ENCODE measurements at places on chromosomes 11 and 22.

GRCh38 chr11:3008746-3009336 is 16.7 kb upstream of the NAP1L4 start:
- no peak for DNase-seq

- no peak for DNase-seq
Measured at GRCh38 chr22:19709063-19709769, 5.1 kb upstream of the SEPTIN5 start.

GRCh38 chr11:4093519-4094347 is 866 bp upstream of the RRM1 start:
- DNase-seq: no peak

DNA sequence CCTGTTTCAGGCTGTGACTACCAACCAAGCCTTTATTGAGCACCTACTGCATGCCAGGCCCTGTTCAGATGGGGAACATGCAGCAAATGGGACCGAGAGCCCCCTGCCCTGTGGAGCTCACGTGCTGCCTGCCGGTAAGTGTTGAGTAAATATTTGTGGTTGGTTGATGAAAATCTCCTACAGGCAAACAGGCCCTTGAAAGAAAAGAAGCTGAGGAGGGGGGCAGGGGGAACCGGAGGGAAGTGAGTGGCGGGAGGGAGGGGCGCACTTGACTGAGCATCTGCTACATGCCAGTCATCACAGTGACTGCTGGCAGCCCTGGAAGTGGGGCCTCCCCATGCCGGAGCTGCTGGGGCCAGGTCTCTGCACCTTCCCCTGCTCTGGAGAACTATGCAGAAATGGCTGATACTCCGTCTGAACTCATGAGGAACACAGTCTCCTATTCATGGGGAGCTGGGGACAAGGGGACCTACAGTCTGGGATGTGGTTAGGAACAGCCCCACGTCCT is 34.2 kb downstream of the MACROD1 start:
- no peak for DNase-seq

DNA sequence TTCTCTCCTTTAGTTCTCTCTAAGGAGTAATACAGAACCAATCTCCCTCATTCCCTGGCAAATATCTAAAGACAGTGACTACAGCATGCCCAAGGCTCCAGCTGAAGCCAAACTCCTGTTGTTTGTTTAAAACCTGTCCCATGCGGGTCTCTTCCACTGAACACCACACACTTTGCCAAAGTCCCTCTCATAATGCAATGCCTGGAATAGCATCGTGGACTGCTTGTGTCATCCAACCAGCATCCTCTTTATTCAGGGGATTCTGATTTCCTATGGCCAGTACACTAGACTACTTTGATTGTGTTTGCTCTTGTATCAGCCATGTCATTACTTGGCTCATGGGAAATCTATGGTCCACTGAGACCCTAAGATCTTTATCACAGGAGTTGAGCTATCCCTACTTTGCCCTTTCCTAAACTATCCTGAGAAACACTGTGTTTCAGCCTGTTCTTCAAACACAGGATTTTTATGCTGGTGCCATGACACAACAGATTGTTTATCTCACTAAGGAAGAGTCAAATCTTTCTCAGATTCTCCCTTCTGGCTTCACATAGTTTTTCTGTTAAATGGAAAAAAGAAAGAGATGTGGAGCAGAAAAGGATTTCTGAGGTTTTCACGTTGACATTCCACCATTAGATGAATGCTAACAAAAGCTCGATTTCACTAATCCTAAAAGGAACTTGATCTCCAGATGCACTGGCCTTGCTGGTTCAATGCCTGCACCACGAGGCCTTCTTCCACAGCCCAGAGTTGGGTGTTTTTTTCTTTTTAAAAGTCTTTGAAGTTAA is 15.9 kb upstream of the IRAG1 start:
- no peak for DNase-seq

- peak; percentile 14 for DNase-seq
Measured at GRCh38 chr11:32851251-32851650, 21.5 kb downstream of the PRRG4 start.

- no peak for DNase-seq
Measured at GRCh38 chr11:63918507-63919191, 1.7 kb upstream of the RCOR2 start.

GRCh38 chr11:22928207-22928917 is 68.1 kb upstream of the CCDC179 start:
- DNase-seq: no peak

DNA sequence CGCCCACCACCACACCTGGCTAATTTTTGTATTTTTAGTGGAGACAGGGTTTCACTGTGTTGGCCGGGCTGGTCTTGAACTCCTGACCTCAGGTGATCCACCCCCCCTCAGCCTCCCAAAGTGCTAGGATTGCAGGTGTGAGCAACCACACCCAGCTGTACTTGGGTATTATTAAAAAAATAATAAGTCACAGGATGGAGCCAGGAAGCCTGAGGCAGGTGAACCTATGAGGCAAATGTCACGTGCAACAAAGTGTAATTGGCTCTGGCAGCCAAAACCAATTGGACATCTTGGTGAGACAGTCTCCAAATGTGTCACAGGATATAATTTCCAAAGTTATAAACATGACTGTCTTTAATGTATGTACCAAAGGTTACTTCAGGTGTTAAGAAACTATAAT is 24.0 kb upstream of the MALAT1 start:
- no peak for DNase-seq

GRCh38 chr11:111344032-111344431 is 35.0 kb downstream of the POU2AF1 start:
- no peak for DNase-seq

DNA sequence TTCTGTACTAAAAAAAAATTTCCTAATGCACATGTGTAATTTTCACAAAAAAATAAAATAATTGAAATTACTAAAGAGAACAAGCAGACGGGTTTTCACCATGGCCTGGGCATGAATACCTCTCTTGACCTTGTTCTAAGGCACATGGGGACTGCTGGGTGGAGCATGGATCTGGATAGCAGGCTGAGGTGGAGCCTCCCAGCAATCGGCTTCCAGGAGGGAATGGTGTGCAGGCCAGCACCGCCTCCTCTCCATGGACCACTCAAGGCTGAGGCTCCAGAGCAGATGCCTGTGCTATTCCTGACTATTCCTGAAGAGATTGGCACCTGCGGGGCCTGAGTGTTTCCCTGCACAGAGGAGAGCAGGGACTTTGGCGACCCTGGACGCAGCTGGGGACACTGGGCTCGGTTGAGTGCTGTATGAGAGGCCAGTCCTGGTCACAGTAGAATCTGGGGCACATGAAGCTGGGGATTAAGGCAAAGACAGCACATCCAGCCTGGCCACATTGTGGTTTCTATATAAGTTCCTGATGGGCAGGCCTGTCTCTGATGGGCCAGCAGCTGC is 963.6 kb downstream of the BRD1 start:
- no peak for DNase-seq

GRCh38 chr11:62918531-62918930 is 2.6 kb downstream of the CHRM1 start:
- no peak for DNase-seq

GRCh38 chr11:25733777-25734176 is 598.2 kb upstream of the ANO3 start:
- no peak for DNase-seq

GRCh38 chr11:126599217-126599897 is 243.9 kb downstream of the ST3GAL4 start:
- DNase-seq: no peak

GRCh38 chr11:2205214-2205720 is 33.7 kb upstream of the TH start:
- no peak for DNase-seq

DNA sequence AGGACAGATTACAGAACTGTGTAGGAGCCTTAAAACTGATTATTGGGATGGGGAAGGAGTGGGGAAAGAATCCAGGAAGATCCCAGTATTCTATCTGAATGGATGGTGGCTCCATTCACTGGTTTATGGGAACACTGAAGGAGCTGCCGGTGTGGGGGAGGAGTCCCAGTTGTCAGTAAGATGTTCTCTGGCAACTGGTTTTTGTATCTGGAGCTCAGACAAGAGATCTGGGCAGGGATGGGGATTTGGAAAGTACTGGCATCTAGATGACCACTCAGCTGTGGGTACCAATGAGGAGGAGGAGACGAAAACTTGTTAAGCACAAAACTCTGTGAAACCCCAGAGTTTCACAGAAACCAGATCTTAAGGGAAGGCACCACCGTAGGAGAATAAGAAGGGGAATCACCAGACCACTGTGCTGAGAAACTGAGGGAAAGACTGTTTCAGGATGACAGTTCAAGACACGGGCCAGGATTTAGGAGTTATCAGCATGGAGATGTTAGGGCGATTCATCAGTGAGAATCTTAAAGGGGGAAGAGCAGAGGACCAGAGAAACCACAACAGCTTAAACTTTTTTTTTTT is 28.1 kb downstream of the LDLRAD3 start:
- DNase-seq: no peak

GRCh38 chr11:5234381-5234834 is at the start of gene HBD:
HBD (minus strand) TSS chr11:5234483; CDS start chr11:5234433, 50 bp downstream.
- DNase-seq: no peak

- no peak for DNase-seq
Measured at GRCh38 chr11:26088391-26088790, 243.5 kb upstream of the ANO3 start.

GRCh38 chr11:34904421-34904955 is 11.7 kb downstream of the APIP start:
- no peak for DNase-seq

DNA sequence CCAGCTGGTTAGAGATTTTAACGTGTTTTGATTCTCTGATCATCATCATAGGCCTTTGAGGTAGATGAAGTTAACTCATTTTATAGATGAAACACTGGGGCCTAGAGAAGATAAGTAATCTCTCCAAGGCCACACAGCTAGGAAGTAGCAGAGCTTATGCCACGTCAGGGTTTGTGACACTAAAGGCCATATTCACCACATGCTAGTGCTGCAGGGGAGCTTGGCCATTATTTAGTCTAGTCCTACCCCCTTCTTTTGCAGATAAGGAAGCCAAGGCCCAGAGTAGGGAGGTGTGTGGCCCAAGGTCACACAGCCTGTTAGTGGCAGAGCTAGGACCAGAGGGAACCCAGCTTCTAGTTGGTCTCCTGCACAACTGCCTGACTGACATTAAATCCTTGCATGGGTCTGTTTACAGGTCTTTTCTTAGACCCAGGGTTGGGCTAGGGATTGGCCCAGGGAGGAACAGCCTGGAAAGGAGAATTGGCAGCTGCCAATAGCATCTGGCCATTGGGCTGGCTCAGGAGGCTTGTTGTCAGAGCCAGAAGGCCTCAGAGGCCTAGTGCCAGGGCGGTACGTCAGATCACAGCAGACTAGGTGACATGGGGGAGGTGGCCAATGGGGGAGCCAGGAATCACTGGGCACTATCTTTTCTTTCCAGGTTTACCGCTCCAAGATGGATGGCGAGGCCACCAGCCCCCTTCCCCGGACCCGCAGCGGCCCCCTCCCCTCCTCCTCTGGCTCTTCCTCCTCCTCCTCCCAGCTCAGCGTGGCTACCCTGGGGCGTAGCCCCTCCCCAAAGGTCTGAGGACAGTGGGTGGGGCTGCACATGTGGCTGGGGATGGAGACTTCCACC is 36.0 kb downstream of the PHLDB1 start:
- no peak for DNase-seq

DNA sequence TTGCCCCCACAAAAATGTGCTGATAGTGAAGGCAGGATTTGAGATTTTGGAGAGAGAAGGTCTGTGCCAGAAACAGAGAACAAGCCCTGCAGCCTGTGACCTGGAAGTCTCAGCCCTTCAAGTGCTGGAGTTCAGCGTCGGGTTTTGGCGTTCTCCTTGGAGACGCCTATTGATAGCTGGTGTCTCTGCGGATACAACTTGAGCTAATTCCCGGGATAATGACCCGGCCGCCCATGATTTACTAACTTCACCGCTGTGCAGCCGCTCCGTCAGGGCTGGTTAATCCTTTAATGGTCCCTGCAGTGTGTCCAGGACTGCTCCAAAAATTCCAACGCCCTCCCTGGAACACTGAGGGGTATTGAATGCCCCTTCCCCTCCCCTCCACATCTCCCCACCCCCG is 76.6 kb downstream of the WT1 start:
- no peak for DNase-seq

GRCh38 chr11:130425156-130425555 is 3.3 kb downstream of the ADAMTS8 start:
- no peak for DNase-seq

- DNase-seq: no peak
Measured at GRCh38 chr11:46248289-46249102, 29.0 kb upstream of the CREB3L1 start.

- no peak for DNase-seq
Measured at GRCh38 chr11:11366793-11367192, 13.7 kb upstream of the CSNK2A3 start.

- no peak for DNase-seq
Measured at GRCh38 chr11:20089796-20090653, 70.2 kb downstream of the DBX1 start.

- DNase-seq: no peak
Measured at GRCh38 chr22:50063589-50064393, 5.7 kb upstream of the TTLL8 start.

- no peak for DNase-seq
Measured at GRCh38 chr11:106172386-106172991, 95.0 kb downstream of the AASDHPPT start.

DNA sequence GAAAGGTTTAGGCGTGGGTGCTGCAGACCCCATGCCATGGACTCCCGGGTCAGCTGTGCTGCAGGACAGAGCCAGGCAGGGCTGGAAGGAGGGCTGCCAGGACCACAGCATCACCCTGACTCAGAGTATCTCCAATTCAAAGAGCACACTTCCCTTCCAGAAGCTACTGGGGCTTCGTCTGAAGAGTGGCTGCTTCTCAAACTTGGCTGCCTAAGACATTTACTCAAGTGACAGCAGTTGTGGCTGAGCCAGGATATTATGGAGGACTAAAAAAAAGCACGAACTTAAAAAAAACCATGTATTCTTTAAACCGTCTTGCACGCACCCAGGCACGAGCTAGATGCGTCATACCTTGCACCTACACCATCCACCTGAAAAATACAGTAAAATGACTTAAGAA is 13.0 kb upstream of the BID start:
- no peak for DNase-seq

DNA sequence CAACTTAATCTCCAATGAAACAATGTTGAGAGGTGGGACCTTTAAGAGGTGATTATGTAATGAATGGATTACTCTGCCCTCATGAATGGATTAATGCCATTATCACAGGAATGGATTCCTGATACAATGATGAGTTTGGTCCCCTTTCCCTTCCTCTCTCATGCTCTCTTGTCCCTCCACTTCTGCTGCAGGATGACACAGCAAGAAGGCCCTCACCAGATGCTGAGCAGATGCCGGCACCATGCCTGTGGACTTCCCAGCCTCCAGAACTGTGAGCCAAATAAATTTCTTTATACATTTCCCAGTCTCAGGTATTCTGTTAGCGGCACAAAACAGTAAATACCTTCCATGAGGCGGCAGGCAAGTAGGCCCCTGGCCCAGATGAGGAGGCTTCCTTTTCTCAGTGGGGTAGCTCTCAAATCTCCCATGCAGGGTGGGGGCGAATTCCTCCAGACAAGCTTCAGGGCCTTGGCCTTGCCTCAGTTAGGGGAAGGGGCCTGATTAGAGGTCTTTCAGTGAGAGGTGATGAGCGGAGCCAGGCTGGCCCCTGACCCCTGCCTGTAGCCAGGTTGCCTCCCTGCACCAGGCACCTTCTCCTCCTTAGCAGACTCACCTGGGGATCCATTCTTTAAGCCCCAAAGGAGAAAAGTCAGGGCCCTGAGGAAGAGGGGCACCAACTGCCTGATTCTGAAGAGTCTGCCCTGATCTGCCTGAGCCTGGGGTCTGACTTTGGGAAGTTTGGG is 86.0 kb downstream of the RRM1 start:
- no peak for DNase-seq

- DNase-seq: no peak
Measured at GRCh38 chr11:75728992-75729391, 11.4 kb downstream of the MOGAT2 start.

GRCh38 chr11:120681434-120682331 is 170.1 kb downstream of the GRIK4 start:
- no peak for DNase-seq
